Motor neuron (in vitro differentiated cells): ENCODE measurements at places on chromosomes 4 and X.

DNA sequence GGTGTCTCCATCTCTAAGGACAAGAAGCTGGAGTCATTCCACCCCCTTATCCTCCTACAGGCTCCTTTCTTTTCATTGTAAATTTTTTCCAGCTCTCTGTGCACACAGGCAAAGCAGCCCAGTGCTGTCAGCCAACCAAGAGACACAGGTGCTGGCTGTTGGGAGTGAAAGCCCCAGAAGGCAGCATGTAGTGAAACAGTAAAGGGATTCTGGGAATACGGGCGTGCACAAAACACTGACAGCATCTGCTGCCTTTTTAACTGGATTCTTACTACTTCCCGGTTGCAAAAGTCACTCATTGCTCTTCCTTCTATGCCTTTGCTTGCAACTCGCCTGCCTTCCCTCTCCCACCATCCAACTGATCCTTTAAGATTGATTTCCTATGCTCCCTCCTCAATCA lies 208.6 kb upstream of the PRPS2 start:
- peak; percentile 27 for ATAC-seq

DNA sequence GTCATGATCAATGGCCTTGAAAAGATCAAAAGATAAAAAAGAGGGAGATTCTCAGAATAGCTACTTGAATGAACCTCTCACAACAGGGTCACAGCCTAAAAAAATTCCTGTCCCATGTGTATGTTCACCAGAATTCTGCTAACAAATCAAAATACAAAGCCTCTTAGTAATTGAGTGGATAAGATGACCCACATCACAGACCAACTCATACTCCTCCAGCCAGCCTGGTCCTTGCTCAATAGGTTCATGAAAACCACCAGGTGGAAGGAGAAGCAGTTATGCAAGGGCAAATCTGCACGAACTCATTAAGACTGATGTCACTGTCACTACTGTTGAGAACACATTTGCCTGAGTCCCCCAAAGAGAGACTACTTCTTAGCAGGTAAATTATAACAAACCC lies 21.5 kb downstream of the WDFY3 start:
- ATAC-seq: no peak

DNA sequence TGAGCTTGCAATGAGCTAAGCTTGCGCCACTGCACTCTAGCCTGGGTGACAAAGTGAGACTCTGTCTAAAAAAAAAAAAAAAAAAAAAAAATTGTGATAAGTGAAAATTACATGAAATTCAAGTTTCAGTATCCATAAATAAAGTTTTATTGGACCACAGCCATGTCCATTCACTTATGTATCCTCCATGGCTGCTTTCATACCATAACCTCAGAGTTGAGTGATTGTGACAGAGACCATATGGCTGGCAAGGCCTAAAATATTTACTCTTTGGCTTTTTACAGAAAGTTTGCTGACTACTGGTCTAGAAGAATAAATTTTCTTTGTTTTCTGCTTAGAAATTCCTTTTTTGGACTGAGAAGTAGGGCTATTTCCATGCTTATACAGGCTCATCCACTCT lies 11.8 kb upstream of the SHISA3 start:
- ATAC-seq: no peak

DNA sequence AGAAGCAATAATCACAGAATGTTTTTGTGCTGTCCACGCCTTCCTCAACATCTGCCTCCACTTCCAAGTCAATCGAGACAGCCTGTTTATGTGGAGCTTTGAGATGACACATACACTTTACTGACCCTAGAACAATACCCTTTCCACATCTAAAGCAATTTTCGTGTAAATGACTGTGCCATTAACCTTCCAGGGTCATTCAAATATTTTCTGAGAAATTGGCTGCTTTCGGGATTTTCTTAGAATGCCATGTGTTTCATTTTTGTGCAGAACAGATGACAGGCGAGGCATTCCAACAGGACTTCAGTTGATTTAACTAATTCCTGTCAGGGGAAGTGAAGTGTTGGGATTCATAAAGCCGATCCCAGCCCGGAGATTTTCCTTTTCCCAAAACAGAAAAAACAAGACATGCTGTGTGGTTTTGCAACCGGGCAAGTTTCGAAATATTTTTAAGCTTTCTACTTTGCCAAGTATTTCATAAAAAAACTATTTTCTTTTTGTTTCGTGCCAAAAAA lies 73.9 kb downstream of the SORBS2 start:
- peak; percentile 60 for ATAC-seq

GRCh38 chrX:72041871-72042851 lies 89.6 kb downstream of the RTL5 start:
- ATAC-seq: peak; percentile 28

- no peak for ATAC-seq
Measured at GRCh38 chr4:37896206-37896860, 5.4 kb downstream of the TBC1D1 start.

DNA sequence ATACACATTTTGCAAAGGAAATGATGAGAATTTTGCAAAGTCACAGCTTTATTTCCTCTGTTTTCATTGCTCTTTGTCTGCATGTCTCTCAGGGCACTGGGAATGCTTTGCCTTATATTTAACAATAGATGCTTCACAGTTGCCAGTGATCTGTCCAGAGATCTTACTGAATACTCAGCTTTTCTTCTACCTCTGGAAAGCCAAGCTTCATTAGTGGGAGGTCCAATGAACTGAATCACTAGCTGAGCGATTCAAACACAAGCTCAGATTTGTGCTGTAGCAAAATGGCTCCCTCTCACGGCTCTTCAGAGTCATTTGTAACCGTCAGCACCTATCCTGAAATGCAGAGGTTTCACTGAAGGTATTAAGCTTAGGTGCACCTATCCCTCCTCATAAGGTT lies 138.9 kb downstream of the DCLK2 start:
- ATAC-seq: peak; percentile 89

GRCh38 chr4:112296949-112297880 lies at the start of gene ALPK1:
Gene ALPK1 (plus strand): TSS chr4:112297369.
- ATAC-seq: peak; percentile 92

- ATAC-seq: peak; percentile 58
Measured at GRCh38 chr4:18568600-18568999, 547.0 kb upstream of the LCORL start.

GRCh38 chr4:6206771-6207290 lies 6.5 kb upstream of the JAKMIP1 start:
- ATAC-seq: no peak

GRCh38 chrX:134997646-134998045 lies 6.9 kb downstream of the SMIM10 start:
- ATAC-seq: no peak

DNA sequence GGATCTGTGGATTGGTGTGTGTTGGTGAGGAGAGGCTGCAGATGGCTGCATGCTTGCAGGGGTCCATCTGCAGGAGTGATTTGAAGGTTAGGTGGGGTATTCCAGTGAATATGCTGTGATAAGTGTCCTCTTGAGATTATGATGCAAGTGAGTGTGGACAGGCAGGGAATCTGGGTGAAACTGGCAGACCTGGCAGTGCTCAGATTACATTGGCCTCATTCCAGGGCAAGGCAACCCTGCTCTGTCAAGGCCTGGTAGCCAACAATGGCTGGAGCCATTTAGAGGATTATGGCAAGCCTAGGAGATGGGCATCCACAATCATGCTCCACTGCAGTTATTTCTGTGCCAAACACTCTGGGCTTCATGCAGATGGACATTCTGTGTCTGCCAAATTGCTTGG lies 113.9 kb downstream of the RTL3 start:
- ATAC-seq: no peak

- no peak for ATAC-seq
Measured at GRCh38 chr4:112519689-112520597, 4.0 kb upstream of the NEUROG2 start.

DNA sequence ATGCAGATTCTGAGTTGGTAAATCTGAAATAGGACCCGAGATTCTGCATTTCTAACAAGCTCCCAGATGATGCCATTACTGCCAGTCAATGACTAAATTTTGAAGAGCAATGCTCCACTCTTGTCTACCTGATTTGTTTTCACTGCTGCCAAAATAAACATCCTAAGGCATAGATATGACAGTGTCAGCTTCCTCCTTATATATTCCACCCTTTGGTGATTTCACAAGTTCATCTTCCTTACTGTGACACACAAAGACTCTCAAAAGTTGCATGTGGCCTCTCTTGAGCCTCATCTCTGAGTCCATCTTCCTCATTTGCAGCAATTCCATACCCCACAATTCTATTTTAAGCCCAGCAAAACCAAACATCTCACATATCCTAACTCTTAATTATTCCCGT lies 110.9 kb downstream of the FBXW7 start:
- ATAC-seq: peak; percentile 63

GRCh38 chr4:140133576-140133975 lies 20.4 kb downstream of the MAML3 start:
- no peak for ATAC-seq

- peak; percentile 91 for ATAC-seq
Measured at GRCh38 chrX:5306654-5307121, 922.0 kb downstream of the NLGN4X start.

DNA sequence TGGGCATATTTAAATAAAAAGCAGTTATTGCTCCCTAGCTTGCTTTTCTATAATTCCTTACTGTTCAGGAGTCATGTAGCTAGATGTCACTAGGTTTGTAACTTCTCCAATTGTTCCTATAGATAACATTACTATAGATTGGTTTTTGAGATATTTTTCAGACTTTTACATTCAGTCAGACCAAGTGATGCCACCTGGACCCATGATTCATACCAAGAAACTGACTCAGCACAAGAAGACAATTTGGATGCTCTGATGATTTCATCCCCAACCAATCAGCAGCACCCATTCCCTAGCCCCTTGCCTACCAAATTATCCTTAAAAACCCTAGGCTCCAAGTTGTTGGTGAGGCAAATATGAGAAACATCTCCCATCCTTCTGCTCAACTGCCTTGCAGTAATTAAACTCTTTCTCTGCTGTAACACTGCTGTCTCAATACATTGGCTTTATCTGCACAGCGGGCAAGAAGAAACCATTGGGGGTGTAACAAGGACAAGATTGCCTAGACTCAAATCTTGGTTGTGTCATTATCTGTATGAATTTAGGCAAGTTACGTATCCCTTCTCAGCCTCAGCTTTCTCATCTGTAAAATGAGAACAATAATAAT lies 11.8 kb upstream of the NEIL3 start:
- no peak for ATAC-seq

- ATAC-seq: peak; percentile 51
Measured at GRCh38 chr4:56874166-56874565, 33.5 kb upstream of the REST start.

DNA sequence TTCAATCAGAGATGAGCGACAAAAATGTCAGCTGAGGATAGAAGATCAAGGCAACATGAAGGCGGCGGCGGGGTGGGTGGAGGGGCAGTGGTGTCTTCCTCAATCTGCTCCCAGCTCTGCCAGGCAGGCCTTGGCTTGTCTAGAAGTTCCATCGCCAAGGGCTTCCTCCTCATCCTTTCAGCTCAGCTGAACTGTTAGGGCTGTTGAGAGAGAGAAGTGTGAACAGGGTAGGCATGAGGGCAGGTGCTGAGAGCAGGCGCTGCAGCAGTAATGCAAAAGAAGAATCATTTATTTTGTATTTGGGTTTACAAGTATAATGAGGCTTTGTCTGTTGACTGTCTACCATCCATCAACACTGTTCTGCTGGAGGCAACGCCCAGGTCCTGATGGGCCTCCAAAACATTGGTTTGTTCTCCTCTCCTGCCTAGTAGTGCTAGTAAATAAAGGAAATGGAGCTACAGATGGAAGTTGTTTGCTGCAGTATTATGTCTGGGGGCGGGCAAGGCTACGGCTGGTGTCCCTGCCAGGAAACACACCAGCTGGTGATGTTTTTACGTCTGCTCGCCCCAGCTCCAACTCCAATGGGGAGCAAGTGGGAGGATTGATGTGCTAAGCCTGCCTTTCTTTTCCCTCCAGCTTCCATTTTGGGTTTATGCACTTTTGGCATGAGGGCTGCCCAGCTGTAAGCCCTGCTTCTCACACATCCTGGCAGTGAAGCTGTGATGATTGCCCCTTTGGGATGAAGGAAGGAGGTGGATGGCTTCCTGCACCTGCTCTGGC lies 139.4 kb upstream of the BOD1L1 start:
- ATAC-seq: no peak

DNA sequence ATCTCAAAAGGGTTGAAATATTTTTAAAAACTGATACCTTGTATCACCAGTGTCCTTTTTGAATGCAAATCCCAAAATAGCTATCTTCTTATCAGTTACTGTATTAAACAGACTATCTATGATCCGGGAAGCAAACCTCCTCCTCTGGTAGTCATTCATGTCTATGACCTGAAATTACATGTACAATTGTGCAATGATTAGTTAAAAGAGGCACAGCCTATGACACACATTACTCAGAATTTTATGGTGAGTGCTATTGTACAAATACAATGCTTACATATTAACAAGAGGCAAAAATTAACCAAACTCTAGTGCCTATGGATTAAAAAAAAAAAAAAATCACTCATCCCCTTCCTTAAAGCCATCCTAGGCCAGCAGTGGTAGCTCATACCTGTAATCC lies 21.7 kb downstream of the UGDH start:
- no peak for ATAC-seq
